ENCODE measurements at places on chromosomes 5 and 9. TPM values are rescaled to one million over a fixed set of nuclear protein-coding genes. Genes with fewer than 3 reads are reported as not detected.

GRCh38 chr9:123660691-123661466 is 269.0 kb downstream of the DENND1A start:
- H3K27ac ChIP-seq, result no peak overlapping the region
- H3K27me3 ChIP-seq, result no peaks in the 10 kb centered on the region
- peaks cover 31% of the 10 kb centered on the region for H3K36me3 ChIP-seq
- no peak for DNase-seq
- no peaks in the 10 kb centered on the region for H3K4me1 ChIP-seq

Gene TMEM8B
- total RNA-seq, result 17.5 TPM

- DNase-seq, result no peak
- H3K27me3 ChIP-seq, result no peaks in the 10 kb centered on the region
- H3K36me3 ChIP-seq, result no peaks in the 10 kb centered on the region
Measured at GRCh38 chr5:128825826-128826225, 139.5 kb upstream of the SLC27A6 start.

Gene TRPM3
- 0.22 TPM for total RNA-seq

DNA sequence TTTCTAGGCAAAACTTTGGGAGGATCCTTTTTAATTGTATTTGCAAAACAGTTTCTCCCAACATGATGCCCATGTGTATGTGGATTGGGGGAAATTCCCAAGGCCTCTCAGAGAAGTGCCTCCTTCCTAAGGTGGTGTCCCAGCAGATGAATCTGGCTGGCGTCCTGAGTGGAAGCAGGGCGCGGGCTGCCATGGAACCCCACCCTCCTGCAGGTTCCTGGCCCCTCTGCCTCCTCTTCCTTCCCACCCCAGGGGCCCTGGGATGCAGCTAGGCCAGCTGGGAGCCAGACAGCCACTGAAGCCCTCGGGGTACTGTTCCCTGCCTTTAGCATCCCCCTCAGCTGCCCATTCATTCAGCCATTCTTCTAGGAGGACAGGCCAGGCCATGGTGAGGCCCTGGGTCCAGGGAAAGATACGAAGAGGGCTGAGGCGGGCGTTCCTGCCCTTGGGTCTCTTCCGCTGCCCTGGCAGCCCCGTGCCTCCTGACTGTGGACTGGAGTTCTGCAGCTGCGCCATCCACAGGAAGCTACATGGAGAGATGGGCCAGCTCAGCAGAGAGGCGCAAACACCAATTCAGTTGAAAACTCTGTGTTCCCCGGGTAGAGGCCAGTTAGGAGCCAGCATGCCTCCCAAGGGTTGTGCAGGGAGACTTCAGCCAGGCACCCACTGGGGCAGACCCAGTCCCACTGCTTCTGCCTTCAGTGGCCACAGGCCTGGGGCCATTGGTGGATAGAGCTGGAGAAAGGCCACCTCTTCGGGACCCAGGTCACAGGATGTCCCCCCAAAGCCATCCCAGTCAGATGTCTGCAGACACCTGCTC is 36.5 kb downstream of the ADAMTS2 start:
- no peaks in the 10 kb centered on the region for H3K36me3 ChIP-seq
- H3K27me3 ChIP-seq, result no peaks in the 10 kb centered on the region
- peak; percentile 7 for DNase-seq

DNA sequence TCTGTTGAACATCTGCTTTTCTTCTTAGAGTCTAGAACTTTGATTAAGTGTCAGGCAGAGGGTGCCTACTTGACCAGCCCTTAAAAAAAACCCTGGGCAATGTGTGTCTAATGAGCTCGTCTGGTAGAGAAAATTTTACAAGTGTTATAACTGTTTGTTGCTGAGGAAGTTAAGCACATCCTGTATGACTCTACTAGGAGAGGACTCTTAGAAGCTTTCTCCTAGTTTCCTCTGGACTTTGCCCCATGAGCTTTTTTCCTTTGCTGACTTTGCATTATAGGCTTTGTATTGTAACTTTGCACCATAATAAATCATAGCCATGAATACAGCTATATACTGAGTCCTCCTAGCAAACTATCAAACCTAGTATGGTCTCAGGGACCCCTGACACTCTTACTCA is 39.4 kb downstream of the GNG10 start:
- DNase-seq, result no peak
- H3K27ac ChIP-seq, result no peak overlapping the region
- H3K27me3 ChIP-seq, result no peaks in the 10 kb centered on the region
- H3K4me3 ChIP-seq, result no peak overlapping the region
- H3K4me1 ChIP-seq, result no peaks in the 10 kb centered on the region

DNA sequence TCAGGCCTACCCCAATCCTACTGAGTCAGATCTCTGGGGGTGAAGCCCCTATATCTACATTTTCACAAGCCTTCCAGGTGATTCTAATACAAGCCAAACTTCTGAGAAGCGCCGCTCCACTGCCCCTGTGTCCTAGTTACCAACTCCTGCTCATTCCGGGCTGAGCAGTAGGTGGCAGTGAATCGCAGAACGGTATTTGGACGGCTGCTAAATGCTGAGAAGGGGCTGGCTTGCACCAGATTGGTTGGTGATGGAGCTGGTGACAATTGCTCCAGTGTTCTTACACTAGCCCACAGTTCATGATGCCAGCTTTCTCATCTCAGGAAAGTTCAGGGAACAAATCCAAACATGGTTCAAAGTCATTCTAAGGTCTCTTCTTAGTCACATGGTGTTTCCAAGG is 31.1 kb upstream of the FGF1 start:
- DNase-seq, result peak; percentile 61
- no peaks in the 10 kb centered on the region for H3K36me3 ChIP-seq
- H3K4me1 ChIP-seq, result peaks cover 63% of the 10 kb centered on the region
- no peaks in the 10 kb centered on the region for H3K27me3 ChIP-seq

- H3K27ac ChIP-seq, result no peak overlapping the region
- H3K4me3 ChIP-seq, result no peak overlapping the region
- H3K36me3 ChIP-seq, result no peaks in the 10 kb centered on the region
- DNase-seq, result no peak
- H3K4me1 ChIP-seq, result no peaks in the 10 kb centered on the region
Measured at GRCh38 chr5:83490203-83490602, 18.7 kb downstream of the VCAN start.

DNA sequence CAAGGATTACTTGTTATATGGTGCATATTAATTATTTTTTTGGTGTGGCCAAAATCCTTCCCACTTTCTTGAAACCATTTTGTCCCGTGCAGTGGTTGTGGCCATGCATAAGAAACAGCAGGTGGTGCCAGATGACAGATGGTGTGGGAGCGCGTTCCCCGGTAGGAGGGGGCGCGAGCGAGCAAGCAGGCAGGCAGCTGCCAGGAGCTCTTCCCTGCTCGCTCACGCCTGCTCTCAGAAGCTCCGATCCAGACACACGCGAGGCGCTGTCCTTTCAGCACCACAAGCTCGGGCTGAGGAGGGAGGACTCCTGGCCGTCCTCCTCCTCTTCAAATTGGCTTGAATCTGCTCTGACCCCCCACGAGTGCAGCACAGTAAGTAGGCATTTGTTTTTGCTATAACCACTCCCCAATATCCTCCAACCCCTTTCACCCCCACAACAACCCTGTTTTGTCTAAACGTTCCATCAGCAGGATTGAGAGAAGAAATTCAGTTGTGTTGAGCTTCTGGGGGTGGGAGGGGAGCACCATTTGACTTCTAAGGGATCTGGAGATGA is at the start of gene NSG2:
NSG2 (plus strand) TSS at position 237 of the 556 bp plus-strand sequence. CDS start 1,050 bp downstream, outside the sequence.
- DNase-seq, result peak; percentile 79
- no peaks in the 10 kb centered on the region for H3K4me1 ChIP-seq

DNA sequence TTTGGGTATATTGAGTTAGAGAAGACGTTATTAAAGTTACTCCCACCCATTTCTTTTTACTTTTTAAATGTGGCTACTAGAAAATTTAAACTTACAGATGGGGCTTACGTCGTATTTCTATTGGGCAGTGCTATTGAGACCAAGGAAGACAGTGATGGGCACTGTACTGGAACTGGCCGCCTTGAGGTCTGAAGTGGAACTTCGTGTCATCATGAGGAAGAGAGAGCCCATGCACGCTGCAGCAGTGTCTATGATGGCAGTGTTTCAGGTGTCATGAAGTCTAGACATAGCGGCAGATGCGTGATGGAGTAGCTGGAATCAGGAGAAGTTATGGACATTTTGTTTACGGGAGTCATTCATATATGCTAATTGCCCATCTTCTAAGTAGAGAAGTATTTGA is 143.7 kb downstream of the LRRC70 start:
- no peaks in the 10 kb centered on the region for H3K27me3 ChIP-seq
- H3K4me3 ChIP-seq, result no peak overlapping the region
- DNase-seq, result no peak
- no peaks in the 10 kb centered on the region for H3K36me3 ChIP-seq
- H3K4me1 ChIP-seq, result no peaks in the 10 kb centered on the region

Gene GNG10
- 27.4 TPM for total RNA-seq

Gene CORO2A
- 0.14 TPM for total RNA-seq

DNA sequence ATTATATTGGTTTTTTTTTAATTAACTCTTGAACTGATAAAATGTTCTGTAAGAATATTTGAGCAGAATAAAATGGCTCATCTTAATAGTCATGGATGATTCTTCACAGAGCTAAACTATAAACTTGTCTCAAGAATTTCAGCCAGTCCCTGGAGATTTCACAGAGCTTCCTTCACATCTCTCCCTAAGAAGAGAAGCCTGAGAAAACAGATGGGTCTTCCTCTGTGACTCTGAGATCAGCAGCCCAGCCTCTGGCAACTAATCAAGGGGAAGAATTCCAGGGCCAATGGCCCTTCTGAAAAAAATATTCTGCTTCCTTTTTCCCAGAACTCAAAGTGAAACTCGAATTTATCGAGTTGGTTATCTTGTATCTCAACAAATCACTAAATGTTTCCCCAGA is 122.2 kb upstream of the ITGA1 start:
- peak overlapping the region; percentile 44 for H3K4me3 ChIP-seq
- no peaks in the 10 kb centered on the region for H3K36me3 ChIP-seq
- H3K4me1 ChIP-seq, result peaks cover 12% of the 10 kb centered on the region
- H3K27me3 ChIP-seq, result no peaks in the 10 kb centered on the region

Gene GNPDA1
- total RNA-seq, result 24.3 TPM

DNA sequence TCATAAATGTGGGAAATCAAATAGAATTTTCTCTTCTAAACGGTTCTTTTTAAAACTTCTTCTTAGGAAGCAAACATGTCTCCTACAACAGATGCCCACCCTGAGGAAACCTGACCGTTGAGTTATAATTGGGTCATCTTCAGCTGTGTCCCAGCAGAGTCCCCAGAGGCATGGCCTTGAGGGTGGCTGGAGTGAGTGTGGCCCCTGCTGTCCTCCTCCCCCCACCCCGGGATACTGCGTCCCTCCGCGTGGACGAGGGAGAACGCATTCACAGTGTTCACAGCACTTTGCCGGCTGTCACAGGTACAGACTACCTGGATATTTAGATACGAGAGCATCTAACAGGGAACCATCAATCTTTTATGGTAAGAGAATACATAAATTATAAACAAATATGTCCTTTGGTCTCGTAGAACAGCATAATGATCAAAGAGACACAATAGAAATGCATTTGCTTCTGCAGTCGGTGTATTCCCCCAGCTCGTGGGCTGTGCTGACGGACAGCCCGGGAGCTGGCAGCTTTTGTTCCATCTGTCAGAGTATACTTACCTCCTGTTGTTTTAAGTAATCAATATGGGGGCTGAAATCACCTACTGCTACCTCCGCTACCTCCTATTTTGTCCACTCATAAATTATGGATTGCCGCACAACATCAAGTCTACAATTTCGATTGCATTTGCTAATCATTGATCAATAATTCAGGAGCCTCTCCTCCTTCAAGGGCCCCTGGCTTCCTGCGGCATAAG is 214.7 kb downstream of the IRX2 start:
- no peak overlapping the region for H3K4me3 ChIP-seq
- DNase-seq, result no peak
- H3K27me3 ChIP-seq, result peaks cover 50% of the 10 kb centered on the region
- no peaks in the 10 kb centered on the region for H3K36me3 ChIP-seq
- H3K27ac ChIP-seq, result no peak overlapping the region

Gene TMEM252
- not detected for total RNA-seq

Gene NFIB
- total RNA-seq, result 110 TPM

Gene PCDHA9
- total RNA-seq, result not detected

- no peaks in the 10 kb centered on the region for H3K27me3 ChIP-seq
- no peak for DNase-seq
- peaks cover 64% of the 10 kb centered on the region for H3K36me3 ChIP-seq
- H3K4me1 ChIP-seq, result peaks cover 28% of the 10 kb centered on the region
Measured at GRCh38 chr5:32092938-32093812, 80.9 kb downstream of the GOLPH3 start.

DNA sequence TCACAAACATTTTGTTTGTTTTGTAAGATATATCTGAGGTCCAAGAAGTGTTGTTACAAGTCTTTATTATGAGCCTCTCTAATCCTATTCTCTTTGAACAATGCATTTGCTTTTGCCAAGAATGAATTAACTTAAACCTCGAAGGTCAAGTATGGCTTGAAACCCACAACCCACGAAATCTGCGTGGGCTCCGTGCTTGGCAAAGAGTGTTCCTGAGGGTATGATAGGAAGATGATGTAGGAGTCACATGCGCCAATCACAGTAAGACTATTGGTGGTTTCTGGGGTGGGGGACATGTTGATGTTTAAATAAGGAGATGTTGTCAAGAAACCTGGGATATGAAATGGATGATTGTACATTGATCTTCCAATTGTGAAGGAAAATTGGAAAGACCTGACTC is 330.8 kb upstream of the RFX3 start:
- no peaks in the 10 kb centered on the region for H3K36me3 ChIP-seq
- no peaks in the 10 kb centered on the region for H3K4me1 ChIP-seq
- no peaks in the 10 kb centered on the region for H3K27me3 ChIP-seq
- H3K27ac ChIP-seq, result no peak overlapping the region

Gene SRD5A1
- 2.5 TPM for total RNA-seq

DNA sequence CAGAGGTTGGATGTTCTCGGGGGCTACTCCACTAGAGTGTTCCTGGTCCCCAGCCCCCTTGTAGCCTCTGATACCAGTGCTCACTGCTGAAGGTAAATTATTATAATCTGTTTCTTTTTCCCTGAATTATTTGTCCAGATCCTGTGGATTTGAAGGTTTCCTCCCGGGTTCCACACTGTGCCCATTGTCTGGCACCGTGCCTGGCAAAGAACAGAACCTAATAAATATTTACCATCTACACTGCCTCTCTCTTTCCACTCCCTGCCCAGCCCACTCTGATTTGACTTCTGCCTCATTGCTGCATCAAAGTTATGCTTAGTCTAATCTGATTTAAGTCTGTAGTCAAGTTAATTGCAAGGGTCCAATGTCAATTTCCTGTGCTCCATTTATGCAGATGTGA is 322.9 kb downstream of the NTRK2 start:
- no peak for DNase-seq
- H3K4me3 ChIP-seq, result no peak overlapping the region
- no peaks in the 10 kb centered on the region for H3K4me1 ChIP-seq
- H3K27ac ChIP-seq, result no peak overlapping the region

Gene FOXD4L4
- total RNA-seq, result not detected

Gene SPATA31D4
- not detected for total RNA-seq

Gene FRMPD1
- total RNA-seq, result 1.1 TPM
